ENCODE measurements at places on chromosomes 16 and 17.

GRCh38 chr17:32298721-32299579 lies 33.3 kb downstream of the RHBDL3 start:
- DNase-seq, result no peak

- peak; percentile 41 for DNase-seq
These were observed at the start of gene ULK2 for GRCh38 chr17:19867329-19868078. Gene ULK2 (minus strand): TSS chr17:19867936. CDS start chr17:19867417, 519 bp downstream.

GRCh38 chr16:84867696-84868095 lies 47.9 kb downstream of the CRISPLD2 start:
- no peak for DNase-seq

DNA sequence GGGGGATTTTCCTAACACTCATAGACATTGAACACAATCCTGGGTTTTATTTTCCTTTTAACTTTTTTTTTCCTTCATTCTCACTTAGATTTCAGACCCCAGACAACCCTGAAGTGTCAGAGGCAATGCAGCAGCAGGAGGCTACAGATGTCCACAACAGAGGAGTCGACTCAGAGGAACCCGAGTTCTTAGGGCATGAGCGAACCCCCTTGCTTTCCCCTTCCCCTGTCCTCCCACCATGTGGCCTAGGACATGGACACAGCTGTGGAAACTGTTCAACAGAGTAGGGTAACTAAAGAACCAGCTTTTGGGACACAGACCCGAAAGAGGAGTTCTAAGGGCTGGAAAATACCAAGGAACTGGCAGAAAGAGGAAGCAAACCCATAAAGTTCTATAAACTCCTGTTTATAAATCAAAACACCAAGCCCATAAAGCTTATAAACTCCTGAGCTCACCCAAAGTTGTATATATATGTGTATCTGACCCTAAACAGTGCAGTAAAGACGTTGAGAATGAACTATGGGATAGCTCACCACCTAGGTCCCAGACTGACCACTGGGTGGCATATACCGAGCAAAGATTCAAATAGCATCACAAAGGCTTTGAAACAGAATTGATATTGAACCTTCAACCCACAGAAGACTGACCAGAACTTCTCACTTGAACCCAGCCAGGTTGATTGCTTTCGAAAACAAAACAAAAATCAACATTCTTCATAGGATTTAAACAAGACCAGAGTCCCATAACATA lies 33.9 kb downstream of the CMTM4 start:
- no peak for DNase-seq

- no peak for DNase-seq
These were observed 31.7 kb downstream of the CNGB1 start for GRCh38 chr16:57938936-57939871.

GRCh38 chr17:35879773-35880654 lies at the start of gene CCL5:
Gene CCL5 (minus strand): TSS chr17:35880360.
- DNase-seq, result peak; percentile 81

DNA sequence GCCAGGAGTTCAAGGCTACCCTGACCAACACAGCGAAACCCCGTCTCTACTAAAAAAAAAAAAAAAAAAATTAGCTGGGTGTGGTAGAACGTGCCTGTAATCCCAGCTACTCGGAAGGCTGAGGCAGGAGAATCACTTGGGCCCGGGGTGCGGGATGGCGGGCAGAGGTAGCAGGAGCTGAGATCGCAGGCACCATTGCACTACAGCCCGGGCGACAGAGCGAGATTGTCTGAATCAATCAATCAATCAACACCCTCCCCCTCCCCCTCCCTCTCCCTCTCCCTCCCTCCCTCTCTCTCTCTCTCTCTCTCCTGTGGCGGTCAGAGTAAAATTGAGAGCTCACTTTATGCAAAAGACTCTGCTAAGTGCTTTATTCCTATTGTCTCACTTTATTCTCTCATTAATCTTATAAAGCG lies 1.2 kb downstream of the HSDL1 start:
- no peak for DNase-seq

GRCh38 chr17:14203388-14203787 lies 33.3 kb downstream of the CDRT15 start:
- DNase-seq, result peak; percentile 45

- DNase-seq, result no peak
These were observed at the start of gene CCL23 for GRCh38 chr17:36017799-36018198. Gene CCL23 (minus strand): TSS chr17:36017972. CDS start chr17:36017897, 75 bp downstream.

DNA sequence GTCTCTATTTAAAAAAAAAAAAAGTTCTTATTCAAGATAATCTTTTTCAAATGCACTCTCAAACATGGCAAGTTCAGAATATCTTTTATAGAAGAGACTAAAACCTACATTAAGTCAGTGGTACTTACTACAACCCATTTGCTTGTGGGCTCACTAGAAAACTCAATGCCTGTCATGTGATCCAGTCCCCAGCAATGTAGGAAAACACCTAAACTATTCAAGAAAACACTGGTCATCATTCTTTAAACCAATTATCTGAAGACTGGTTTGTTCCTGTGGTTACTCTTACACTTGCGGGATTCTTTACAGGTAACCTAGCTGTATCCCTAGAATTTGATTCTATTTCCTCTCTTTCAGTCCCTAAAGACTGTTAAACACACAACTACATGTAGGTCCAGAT lies 19.6 kb downstream of the MED13 start:
- DNase-seq, result no peak

Data from CD4-positive, alpha-beta T cell treated with Interleukin-15 for 4 hours (primary cell).